ENCODE measurements at places on chromosomes 1 and 21.

GRCh38 chr1:53462769-53463501 lies 3.7 kb downstream of the DMRTB1 start:
- no peak for DNase-seq

DNA sequence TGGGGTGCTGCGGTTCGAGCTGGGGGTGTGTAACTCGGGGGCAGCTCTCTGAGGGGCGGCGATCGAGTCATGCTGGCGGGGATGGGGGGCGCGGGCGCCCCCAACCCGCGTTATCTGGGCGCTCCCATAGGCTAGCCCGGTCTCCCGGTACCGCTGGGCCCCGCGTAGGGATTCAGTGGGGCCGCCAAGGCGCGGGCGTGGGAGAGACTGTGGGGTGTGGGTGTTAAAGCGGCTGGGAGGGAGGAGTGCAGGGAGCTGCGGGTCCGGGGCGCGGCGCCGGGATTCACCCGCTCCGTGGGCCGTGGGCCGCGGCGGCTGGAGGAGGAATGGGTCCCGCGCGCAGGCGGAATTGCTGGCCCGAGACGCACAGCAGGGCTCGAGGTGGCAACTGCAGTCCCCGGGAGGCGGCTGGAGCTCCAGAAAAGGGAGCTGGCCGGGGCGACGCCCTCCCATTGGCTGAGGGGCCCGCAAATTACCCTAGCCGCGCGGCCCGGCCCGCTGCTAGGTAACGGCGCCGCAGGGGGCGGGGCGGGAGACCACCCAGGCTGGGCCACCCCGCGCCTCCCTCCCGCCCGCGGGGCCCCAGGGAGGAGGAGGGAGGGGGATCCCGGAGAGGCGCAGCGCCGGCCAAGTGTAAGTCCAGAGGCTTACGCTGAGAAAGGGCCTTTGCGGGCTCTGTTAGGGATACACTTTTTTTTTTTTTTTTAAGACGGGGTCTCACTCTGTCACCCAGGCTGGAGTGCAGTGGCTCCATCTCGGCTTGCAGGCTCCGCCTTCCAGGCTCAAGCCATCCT lies at the start of gene PTCH2:
PTCH2 (minus strand) TSS at position 392 of the 794 bp plus-strand sequence; CDS start at position 71, 321 bp downstream.
- DNase-seq, result no peak

GRCh38 chr21:40383951-40384350 lies 463.0 kb downstream of the DSCAM start:
- DNase-seq, result no peak

- no peak for DNase-seq
Measured at GRCh38 chr1:173861731-173862145, 6.1 kb downstream of the GAS5 start.

- DNase-seq, result no peak
Measured at GRCh38 chr1:154453574-154454352, 48.3 kb upstream of the TDRD10 start.

Data from iPS DF 6.9 (cell line).